ENCODE measurements at places on chromosomes 6 and 20. TPM values are rescaled to one million over a fixed set of nuclear protein-coding genes. Genes with fewer than 3 reads are reported as not detected.

DNA sequence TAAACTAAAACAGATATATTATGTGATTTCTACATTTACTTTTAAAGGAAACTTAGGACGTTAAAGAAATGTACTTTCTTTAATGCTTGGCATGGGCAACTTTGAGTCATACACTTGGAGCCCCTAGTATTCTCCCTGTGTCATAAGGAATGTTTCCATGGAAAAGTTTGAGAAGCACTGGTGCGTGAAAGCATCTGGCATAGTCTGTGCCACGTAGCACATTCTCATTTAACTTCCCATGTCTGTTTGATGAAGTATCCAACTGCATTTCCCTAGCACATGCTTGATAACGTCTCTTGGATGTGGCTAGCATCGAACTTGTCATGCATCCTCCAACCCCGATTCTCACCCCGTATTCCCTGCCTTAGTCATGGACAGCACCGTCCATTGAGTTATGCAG, 172.0 kb downstream of the TBC1D7 start:
- DNase-seq: no peak

GRCh38 chr6:153328194-153328593, 197.1 kb upstream of the RGS17 start:
- DNase-seq: no peak

The HSPA12B gene
- 10.5 TPM for total RNA-seq

DNA sequence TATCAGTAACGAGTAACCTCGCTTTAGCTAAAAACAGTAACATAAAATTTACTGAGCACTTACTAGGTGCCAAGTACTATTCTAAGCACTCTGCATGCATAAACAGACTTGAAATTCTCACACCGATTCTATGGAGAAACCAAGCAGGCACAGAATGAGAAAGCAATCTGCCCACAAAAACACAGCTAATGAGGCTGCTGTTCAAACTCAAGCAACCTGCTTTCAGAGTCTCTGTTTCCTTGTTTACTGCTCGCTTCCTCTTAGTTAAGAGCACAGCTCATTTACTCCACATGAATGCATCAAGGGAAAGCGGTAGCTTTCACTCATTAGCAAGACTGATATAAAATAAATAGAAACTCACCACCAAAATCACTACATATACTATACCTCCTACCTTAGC, 37.4 kb downstream of the PRKN start:
- DNase-seq: no peak

The PDE10A gene
- 19.5 TPM for total RNA-seq

- DNase-seq: no peak
These were observed 102.6 kb downstream of the PERP start for GRCh38 chr6:138004430-138005287.

The TMEM74B gene
- total RNA-seq: 0.33 TPM
